ENCODE measurements at places on chromosomes 5 and 9.
A peak's percentile ranks its signal among the peaks of the same experiment; 100 is the strongest.

GRCh38 chr9:71179183-71179582 is 57.8 kb upstream of the TRPM3 start:
- DNase-seq, result no peak

DNA sequence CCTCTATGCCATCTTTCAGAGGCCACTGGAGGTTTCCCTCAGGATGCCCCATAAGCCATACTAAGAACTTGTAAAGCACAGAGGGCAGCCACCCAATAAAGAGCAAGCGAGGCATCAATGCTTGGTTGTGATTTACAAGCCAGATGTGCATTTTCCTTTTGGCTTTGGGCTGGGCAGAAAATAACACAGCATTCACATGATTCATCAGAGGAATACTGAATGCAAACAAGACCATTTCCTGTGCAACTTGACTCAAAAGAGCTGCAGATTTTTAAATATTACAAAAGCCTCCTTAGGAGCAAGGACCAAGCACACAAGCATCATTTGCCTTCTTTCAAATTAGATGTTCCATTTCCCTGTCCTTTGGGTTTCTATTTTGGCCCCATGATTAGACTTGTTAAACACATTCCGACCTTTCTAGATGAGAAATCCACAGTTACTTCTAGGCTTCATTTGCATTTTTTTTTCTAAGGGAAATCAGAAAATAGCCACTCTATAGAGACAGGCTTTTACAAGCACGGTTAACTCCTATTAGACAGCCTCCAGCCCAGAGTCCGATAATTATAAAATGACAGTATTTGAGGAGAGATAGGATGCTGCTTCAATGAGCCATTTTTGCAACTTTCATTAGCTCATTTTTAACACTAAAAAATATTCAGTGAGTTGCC is 207.8 kb downstream of the SEMA5A start:
- DNase-seq, result peak; percentile 64

DNA sequence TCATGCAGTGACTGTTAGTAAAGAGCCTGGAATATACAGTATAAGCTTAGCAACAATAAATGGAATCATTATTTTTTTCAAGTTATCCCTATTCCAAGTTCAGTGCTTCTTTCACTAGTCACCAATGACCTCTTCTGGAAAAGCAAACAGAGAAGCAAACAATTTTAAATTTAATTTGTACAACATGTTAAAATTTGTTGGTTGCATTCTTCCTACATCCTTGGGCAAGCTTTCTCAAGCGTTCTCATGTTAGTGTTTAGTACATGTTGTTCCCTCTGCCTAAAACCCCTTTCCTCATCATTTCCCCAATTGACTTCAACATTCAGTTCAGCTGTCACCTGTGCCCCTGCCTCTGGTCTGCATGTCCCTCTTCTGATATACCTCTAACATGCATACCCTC is 123.4 kb downstream of the SEC61B start:
- no peak for DNase-seq

DNA sequence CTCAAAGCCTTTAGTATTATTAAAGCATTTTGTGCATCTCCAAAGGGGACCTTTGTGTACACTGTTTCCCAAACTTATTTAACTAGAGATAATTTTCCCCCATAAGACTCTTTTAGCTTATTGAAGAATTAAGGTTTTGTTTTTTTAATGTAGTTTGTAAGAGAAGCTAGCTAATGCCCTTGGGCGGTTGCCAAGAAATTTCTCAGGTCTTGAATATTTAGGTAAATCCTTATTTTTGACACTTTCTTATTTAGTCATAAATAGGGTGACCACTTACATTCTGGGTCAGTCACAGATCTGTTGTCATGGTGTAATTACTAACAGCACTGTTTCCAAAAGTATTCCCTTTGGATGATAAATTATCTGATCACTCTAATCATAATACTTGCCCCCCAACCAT is 27.2 kb downstream of the TNFAIP8 start:
- no peak for DNase-seq

- no peak for DNase-seq
Measured at GRCh38 chr9:93255494-93255867, 71.5 kb downstream of the WNK2 start.

DNA sequence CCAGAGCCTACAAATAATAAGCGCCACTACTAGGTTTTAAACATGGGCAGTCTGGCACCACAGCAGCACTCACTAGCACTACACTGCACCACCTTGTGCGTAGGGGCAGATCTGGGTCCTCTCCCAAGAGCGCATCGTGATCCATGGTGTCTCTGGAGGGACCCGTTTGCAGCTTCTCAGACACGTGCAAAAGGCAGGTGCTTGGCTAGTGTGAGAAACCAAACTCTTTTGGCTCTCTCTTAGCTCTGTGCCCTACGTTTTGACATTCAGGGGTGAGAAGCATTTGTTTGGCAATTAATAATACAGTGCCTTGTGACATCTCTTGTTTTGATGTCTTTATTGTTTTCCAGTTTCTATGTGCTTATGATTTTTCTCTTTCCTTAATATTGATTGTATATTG is 75.4 kb upstream of the EGFLAM start:
- DNase-seq, result no peak

GRCh38 chr5:39599721-39600431 is 175.1 kb upstream of the DAB2 start:
- DNase-seq, result peak; percentile 36

DNA sequence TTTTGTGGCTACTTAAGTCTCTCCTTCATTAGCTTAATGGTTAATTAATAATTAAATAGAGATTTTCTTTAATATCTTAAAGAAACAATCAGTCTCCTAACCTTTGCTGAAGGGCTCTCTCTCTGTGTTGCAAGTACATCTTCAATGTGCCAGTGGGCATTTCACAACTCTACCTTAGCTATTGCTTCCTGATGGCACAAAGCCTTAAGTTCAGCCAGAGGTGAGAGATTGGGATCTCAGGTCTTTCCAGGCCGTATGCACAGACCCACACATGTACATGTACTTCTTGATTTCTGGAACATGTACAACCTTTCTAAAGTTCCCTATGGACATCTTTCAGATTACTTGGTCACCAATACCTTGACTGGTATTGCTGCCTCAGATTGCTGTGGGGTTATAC is 8.9 kb upstream of the ITGA1 start:
- DNase-seq, result no peak

GRCh38 chr9:117178596-117179375 is 236.1 kb downstream of the ASTN2 start:
- DNase-seq, result no peak

GRCh38 chr5:87015901-87016300 is 251.8 kb upstream of the RASA1 start:
- DNase-seq, result no peak

GRCh38 chr5:153209687-153210086 is 280.8 kb upstream of the GRIA1 start:
- DNase-seq, result no peak

DNA sequence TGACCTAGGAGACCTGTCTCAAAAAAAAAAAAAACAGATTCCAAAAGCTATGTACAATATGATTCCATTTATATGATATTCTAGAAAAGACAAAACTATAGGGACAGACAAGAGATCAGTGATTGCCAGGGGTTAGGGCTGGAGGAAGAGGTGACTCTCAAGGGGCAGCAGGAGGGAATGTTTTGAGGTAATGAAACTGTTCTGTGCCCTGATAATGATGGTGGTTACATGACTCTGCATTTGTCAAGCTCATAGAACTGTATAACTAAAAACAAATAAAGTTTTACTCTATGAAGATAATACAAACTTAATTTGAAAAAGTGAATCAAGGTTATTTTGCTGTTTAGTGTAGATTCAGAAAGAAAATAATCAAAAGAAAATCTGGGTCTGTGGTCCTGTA is 125.3 kb upstream of the IQGAP2 start:
- DNase-seq, result no peak

- DNase-seq, result no peak
Measured at GRCh38 chr5:122362361-122362760, 50.3 kb downstream of the SNCAIP start.

DNA sequence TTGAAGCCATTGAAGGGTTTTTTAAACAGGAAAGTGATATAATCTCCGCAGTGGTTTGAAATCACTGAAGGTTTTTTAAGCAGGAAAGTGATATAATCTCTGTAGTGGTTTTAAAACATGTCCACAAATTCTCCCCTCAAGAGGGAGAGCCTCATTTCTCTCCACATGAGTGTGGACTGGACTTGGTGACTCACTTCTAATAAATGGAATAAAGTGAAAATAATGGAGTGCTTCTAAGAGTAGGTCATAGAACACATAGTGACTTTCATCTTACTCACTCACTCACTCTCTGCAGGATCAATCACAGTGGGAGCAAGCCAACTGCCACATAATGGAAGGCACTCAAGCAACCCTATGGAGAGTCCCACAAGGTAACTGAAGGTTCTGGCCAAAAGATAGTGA is 12.0 kb downstream of the CTNNAL1 start:
- DNase-seq, result peak; percentile 72

DNA sequence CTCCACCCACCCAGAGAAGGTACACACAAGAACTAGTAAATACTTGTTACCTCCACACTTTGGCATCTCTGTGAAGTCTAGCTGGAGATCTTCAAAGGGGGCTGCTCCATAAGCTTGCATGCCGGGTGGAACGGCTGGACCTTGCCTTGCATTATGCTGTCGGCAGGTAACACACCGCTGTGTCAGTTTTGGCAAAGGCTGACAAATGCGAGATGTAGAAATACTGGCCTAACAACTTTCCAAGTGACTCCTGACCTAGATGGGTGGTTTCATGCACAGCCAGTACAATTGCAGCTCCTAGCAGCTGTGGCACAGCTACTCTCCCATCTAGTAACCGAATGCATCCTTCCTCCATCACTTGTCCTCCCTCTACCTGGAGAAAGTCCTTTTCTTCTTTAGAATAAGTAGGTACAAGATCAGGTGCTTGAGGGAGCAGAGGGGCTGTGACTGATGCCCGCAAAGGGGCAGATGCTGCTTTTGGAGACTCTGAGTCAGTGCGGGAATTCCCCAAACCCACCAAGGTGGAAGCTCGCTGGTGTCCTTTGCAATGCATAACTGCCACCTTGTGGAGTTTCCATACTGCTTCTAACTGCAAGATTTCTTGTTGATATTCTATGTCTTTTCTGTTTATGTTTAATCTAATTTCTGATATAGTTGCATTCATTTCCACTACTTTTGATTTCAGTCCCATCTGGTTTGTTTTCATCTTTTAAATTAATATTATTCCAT is 78.4 kb downstream of the TMEM161B start:
- no peak for DNase-seq

DNA sequence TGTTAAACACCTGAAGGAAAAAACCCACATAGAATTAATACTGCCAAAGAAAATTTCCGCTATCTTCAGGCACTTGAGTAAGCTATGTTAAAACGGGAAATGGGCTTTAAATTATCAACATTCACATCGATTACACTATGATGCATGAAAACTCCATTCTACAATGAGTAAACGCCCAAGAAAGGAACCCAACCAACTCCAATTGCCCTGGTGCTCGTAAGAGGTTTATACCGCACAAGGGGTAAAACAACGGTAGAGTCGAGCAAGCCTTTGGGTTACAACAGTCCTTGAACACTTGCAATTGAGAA is 1.0 kb downstream of the AGTPBP1 start:
- peak; percentile 22 for DNase-seq

GRCh38 chr5:51385216-51385615 is 2.0 kb downstream of the ISL1 start:
- no peak for DNase-seq

GRCh38 chr5:115388240-115388639 is 91.8 kb upstream of the CCDC112 start:
- DNase-seq, result no peak

DNA sequence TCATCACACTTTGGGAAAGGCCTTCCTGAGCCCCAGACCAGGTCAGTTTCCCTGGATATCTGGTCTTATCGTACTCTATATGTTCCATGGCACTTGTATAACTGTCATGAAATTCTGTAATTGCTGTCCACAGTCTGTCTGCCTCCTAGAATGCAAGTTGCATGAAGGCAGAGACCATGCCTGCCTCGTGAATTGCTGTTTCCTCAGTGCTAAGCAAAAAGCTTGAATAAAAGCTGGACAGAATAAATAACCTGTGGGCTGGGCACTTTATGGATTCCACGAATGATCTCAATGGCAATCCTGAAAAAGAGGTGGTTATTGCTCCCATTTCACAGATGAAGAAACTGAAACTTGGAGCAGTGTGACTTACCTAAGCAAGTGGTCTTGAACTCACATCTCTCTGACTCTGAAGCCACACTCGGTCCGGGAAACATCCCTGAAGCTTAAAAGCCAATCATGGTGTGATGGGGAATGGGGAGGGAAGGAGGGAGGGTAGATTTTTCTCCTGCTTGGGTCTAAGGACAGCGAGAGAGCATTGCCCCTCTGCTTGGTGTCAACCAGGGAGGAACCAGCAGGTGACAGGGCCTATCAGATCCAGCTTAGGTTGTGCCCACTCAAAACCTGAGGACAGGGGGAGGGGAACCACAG is 13.2 kb upstream of the LHX2 start:
- DNase-seq, result no peak

- no peak for DNase-seq
Measured at GRCh38 chr9:77022783-77023440, 3.5 kb downstream of the FOXB2 start.

DNA sequence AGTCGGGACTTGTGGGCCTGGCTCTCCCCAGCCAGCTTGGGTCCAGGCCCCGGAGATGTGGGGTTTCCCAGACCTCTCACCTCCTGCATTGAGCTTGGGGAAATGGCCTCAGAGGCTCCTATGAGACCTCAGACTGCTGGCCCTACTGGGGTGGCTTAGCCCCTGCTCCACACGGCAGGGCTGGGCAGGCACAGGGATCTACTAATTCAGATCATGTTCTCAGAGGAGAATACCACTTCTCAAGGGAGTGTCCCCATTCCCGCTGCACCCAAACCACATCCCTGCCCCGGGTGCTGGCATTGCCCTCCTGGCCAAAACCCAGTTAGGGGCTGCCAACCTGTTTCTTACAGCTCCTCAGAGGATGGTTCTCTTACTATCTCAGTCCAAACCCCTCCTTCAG is 82.1 kb upstream of the LMX1B start:
- DNase-seq, result no peak

DNA sequence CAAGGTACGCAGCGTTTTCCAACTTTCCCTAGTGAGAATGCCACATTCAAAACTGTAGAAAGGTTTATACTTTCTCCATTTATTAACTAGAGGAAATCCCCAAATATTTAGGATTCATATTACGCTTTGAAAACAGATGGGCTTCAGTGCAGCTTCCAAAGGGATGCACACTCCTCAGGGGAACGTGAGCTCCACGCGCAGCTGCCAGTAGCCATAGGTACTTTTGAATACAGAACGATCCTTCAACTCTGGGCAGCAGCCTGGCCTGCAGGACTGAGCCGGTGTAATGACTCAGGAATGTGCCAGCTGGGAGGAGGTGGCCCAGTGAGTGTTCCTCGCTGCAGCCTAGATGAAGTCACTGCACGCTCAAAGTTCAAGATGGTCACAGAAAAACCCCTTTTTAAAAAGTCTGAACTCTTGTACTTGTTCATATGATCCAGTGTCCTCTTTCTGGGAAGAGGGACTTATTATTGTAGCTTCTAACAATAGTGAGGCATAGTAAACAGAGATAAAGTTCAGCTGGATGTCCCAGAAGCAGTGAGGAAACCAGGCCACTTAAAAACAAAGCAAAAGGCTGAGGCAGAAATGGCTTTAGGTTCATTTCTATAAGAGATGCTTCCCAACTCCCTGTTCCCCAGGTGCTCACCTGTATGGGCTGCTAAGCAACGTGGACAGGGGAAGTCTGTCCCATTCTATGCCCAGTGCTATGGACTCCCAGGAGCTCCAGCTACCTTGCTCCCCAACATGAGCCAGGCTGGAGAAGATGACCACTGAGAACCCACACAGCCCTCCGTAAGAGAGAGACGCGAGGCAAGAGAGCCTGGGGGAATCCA is 130.0 kb downstream of the LHFPL2 start:
- peak; percentile 91 for DNase-seq

All from AG20443 (cell line).